ENCODE measurements at places on chromosomes 7 and 10. TPM values are rescaled to one million over a fixed set of nuclear protein-coding genes. Genes with fewer than 3 reads are reported as not detected.

Gene MGAM2
- not detected for total RNA-seq

GRCh38 chr7:157955348-157955999 is 618.7 kb downstream of the DNAJB6 start:
- H3K4me3 ChIP-seq = no peak overlapping the region
- H3K27ac ChIP-seq = no peak overlapping the region
- no peaks in the 10 kb centered on the region for H3K4me1 ChIP-seq
- no peak for DNase-seq
- H3K36me3 ChIP-seq = no peaks in the 10 kb centered on the region

GRCh38 chr7:155208681-155209477 is 88.8 kb upstream of the INSIG1 start:
- no peaks in the 10 kb centered on the region for H3K36me3 ChIP-seq
- no peaks in the 10 kb centered on the region for H3K27me3 ChIP-seq
- DNase-seq = peak; percentile 47
- no peak overlapping the region for H3K4me3 ChIP-seq
- peaks cover 10% of the 10 kb centered on the region for H3K4me1 ChIP-seq

DNA sequence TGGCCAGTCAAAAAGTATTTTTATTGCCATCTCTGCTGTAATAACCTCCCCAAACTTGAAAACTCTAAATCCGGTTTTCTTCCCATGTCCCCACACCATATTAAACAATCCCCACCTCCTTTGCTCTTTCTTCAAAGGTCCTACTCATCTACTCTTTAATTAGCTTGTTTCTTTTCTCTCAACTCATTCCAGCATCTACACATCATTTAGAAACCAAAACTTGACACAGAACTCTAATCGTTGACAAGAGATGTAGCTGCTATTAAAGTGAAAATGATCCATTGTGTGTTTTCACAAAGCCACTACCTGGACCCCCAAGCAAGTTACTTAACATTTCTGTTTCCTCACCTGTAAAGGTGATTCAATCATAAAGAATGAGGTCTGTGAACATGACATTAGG is 436.3 kb upstream of the NPVF start:
- no peak for DNase-seq
- H3K4me3 ChIP-seq = no peak overlapping the region
- no peaks in the 10 kb centered on the region for H3K4me1 ChIP-seq
- H3K36me3 ChIP-seq = no peaks in the 10 kb centered on the region
- no peaks in the 10 kb centered on the region for H3K27me3 ChIP-seq

Gene NUDT13
- 1.1 TPM for total RNA-seq

GRCh38 chr10:5544216-5544805 is 19.6 kb downstream of the CALML3 start:
- no peaks in the 10 kb centered on the region for H3K27me3 ChIP-seq
- peaks cover 40% of the 10 kb centered on the region for H3K4me1 ChIP-seq
- no peaks in the 10 kb centered on the region for H3K36me3 ChIP-seq
- no peak overlapping the region for H3K4me3 ChIP-seq

DNA sequence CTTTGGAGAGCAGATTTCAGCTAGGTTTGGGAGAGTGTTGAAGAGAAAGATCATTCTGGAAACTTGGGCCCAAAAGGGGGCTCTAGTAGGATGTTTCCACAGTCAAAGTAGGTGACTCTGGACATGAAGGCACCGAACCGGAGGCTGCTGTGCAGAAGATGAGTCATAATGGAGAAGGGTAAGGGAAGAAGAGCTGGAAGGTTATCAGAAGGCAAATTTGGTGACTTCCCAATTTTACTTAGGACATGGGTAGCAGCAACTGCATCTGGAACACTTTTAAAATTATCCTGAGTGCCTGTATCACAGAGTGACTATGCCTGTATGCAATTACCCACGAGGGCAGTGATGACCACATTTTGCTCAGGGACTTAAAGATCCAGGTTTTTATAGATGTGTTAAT is 38.8 kb downstream of the PIK3AP1 start:
- DNase-seq = no peak
- H3K27ac ChIP-seq = no peak overlapping the region

Gene PDE1C
- 61.5 TPM for total RNA-seq

- no peaks in the 10 kb centered on the region for H3K4me1 ChIP-seq
- H3K27me3 ChIP-seq = no peaks in the 10 kb centered on the region
- H3K4me3 ChIP-seq = no peak overlapping the region
- H3K36me3 ChIP-seq = no peaks in the 10 kb centered on the region
Measured at GRCh38 chr10:106535304-106535953, 629.1 kb downstream of the SORCS1 start.

- H3K27me3 ChIP-seq = no peaks in the 10 kb centered on the region
- no peak overlapping the region for H3K27ac ChIP-seq
- DNase-seq = no peak
- H3K4me3 ChIP-seq = no peak overlapping the region
- no peaks in the 10 kb centered on the region for H3K4me1 ChIP-seq
Measured at GRCh38 chr10:100253041-100253440, 14.4 kb downstream of the CWF19L1 start.

- no peaks in the 10 kb centered on the region for H3K36me3 ChIP-seq
- H3K27ac ChIP-seq = no peak overlapping the region
- H3K4me3 ChIP-seq = no peak overlapping the region
Measured at GRCh38 chr7:81462672-81463071, 307.2 kb downstream of the HGF start.

Gene C10orf62
- not detected for total RNA-seq

Gene NME8
- total RNA-seq = not detected

GRCh38 chr10:130713135-130713534 is 576.9 kb downstream of the GLRX3 start:
- no peaks in the 10 kb centered on the region for H3K36me3 ChIP-seq
- H3K4me3 ChIP-seq = no peak overlapping the region
- no peaks in the 10 kb centered on the region for H3K4me1 ChIP-seq
- no peaks in the 10 kb centered on the region for H3K27me3 ChIP-seq
- no peak for DNase-seq
- no peak overlapping the region for H3K27ac ChIP-seq

DNA sequence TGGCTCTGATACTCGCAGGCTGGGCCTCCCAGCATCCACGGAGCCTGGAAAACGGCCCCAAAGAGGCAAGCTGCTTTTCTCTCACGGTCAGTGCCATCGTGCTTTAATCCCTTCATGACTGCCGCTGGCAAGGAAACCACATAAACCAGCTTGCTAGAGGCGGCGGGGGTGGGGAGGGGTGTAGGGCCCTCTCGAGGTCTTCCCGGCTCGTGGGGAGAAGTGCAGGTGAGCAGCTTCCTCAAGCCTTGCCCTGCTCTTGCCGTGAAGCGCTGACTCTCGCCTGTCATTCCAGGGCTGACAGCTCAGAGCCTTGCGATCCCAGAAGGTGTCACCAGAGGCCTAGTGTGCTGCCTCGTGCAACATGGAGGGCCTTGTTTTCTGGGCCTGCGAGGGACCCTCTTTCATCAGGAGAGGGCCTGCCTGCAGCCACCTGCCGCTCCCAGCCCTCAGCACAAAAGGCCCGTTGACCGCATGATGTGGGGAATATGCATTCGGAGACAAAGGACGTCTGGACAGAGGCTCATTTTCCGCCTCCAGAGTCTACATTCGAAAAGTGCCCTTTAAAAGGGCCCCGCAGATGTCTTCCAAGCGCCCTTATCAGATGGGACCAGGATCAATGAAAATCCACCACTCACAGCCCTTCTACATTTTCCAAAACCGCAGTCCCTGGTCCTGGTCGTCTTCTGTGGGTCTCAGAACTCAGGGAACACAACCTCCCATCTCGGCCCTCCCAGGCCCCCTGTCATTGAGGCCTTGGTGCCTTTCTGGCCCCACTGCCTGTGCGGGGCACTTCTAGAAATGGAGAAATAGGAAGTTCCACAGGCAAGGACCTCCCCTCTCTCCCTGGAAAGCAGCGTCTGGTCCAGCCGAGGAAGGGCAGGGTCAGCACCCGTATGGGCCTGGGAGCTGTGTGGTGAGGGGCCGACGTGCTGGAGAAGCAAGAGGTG is 58.7 kb downstream of the ZRANB1 start:
- peak overlapping the region; percentile 59 for H3K27ac ChIP-seq
- no peaks in the 10 kb centered on the region for H3K27me3 ChIP-seq
- peak; percentile 57 for DNase-seq
- H3K4me1 ChIP-seq = peaks cover 32% of the 10 kb centered on the region

GRCh38 chr10:31215052-31215451 is 104.0 kb upstream of the ZEB1 start:
- H3K4me1 ChIP-seq = no peaks in the 10 kb centered on the region
- H3K27me3 ChIP-seq = no peaks in the 10 kb centered on the region
- no peaks in the 10 kb centered on the region for H3K36me3 ChIP-seq
- no peak for DNase-seq
- no peak overlapping the region for H3K4me3 ChIP-seq

DNA sequence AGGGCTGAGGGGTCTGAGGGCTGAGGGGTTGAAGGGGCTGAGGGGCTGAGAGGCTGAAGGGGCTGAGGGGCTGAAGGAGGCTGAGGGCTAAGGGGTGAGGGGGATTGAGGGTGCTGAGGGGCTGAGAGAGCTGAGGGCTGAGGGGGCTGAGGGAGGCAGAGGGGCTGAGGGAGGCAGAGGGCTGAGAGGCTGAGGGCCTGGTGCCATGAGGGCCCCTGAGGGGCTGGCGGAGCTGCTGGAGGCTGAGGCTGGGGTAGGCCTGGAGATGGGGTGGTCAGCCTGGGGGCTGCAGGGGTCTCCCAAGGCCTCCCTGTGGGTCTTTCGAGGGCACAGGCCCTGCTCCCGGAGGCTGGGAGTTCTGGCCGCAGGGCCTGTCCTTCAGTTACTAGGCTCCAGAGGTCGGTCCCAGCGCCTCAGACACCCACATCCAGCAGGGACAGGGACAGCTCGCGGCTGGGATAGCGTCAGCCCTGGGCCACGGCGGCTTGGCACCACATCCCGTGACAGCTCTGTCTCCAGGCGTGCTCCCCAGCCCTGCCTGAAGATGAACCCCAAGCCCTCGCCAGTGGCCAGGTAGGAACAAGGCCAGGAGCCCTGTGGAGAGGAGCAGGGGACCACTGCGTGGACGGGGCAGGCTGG is 16.9 kb downstream of the MYO1G start:
- H3K27me3 ChIP-seq = peaks cover 28% of the 10 kb centered on the region
- H3K27ac ChIP-seq = no peak overlapping the region
- no peak for DNase-seq
- H3K36me3 ChIP-seq = no peaks in the 10 kb centered on the region

DNA sequence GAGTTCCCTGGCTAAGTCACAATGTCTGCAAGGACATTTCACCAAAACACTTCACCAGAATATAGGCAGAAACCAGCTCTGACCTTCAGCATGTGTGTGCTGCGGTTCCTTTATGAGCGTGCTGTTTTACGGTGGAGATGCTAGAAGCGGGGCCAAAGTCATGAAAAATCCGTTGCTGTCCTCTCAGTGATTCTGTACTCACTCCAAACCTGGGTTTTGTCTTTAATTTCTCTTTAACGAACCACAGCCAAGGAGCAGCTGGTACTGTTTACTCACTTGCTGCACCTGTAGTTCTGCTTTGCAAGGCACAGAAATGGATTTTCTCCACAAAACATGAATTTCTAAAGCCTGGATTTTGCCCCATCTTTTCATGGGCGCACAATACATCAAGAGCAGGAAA is 639.9 kb downstream of the PHTF2 start:
- no peak overlapping the region for H3K27ac ChIP-seq
- no peaks in the 10 kb centered on the region for H3K36me3 ChIP-seq
- H3K27me3 ChIP-seq = no peaks in the 10 kb centered on the region
- no peak for DNase-seq

GRCh38 chr10:6748029-6748428 is 168.0 kb upstream of the PRKCQ start:
- H3K27ac ChIP-seq = no peak overlapping the region
- peak; percentile 23 for DNase-seq
- no peaks in the 10 kb centered on the region for H3K27me3 ChIP-seq
- peaks cover 19% of the 10 kb centered on the region for H3K4me1 ChIP-seq
- H3K36me3 ChIP-seq = no peaks in the 10 kb centered on the region

Gene NDUFB2
- 81.7 TPM for total RNA-seq

GRCh38 chr7:54904986-54905385 is 113.8 kb upstream of the EGFR start:
- no peak for DNase-seq
- no peaks in the 10 kb centered on the region for H3K36me3 ChIP-seq
- no peak overlapping the region for H3K27ac ChIP-seq
- H3K27me3 ChIP-seq = no peaks in the 10 kb centered on the region
- H3K4me3 ChIP-seq = no peak overlapping the region
